ENCODE measurements at places on chromosomes 1 and 21.

GRCh38 chr1:218659911-218660677 is 315.0 kb downstream of the TGFB2 start:
- DNase-seq = no peak

- DNase-seq = no peak
Measured at GRCh38 chr1:64107632-64108031, 95.8 kb upstream of the UBE2U start.

GRCh38 chr1:21763236-21763635 is 19.7 kb downstream of the USP48 start:
- DNase-seq = no peak

GRCh38 chr1:223224465-223224864 is 81.4 kb upstream of the TLR5 start:
- DNase-seq = no peak

- no peak for DNase-seq
Measured at GRCh38 chr1:223659711-223660110, 5.8 kb downstream of the CAPN8 start.

- DNase-seq = peak; percentile 73
Measured at GRCh38 chr21:34545079-34545884, 33.3 kb upstream of the KCNE1 start.

All from CD14-positive monocyte (primary cell).